ENCODE measurements at places on chromosomes 12 and 14.

- peak; percentile 77 for DNase-seq
Observed at GRCh38 chr14:22852940-22853767, 16.8 kb downstream of the MMP14 start.

DNA sequence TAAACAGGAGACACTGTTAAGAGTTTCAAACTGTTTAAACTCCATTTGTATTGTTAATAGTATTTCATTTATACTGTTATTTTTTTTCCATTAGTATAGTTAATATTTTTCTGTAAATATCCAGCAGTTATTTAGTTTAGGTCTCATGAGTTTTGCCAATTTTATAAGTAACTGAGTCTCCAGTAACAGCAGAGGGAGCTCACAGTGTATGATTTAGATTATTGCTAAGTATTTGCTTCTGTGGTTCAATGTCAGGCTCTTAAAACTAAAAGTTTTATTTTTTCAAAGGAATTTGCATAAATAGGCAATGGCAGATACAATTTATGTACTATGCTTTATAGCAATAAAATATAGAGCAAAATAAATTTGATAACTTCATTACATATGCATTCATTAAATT lies 209.7 kb downstream of the ATXN7L3B start:
- no peak for DNase-seq

GRCh38 chr12:55720071-55720564 lies at the start of gene RDH5:
TSS of gene RDH5 (plus strand) at chr12:55720393. CDS start at chr12:55721185, 792 bp downstream.
- peak; percentile 84 for DNase-seq

GRCh38 chr12:50222275-50222783 lies 55.2 kb upstream of the CERS5 start:
- peak; percentile 85 for DNase-seq

GRCh38 chr12:103824845-103825244 lies 16.2 kb downstream of the NT5DC3 start:
- no peak for DNase-seq

- DNase-seq: peak; percentile 25
Observed at GRCh38 chr14:22291406-22291805, 297.6 kb downstream of the DAD1 start.

GRCh38 chr14:99229654-99230207 lies 42.3 kb downstream of the BCL11B start:
- no peak for DNase-seq

GRCh38 chr12:11702959-11703358 lies 53.5 kb downstream of the ETV6 start:
- DNase-seq: no peak

DNA sequence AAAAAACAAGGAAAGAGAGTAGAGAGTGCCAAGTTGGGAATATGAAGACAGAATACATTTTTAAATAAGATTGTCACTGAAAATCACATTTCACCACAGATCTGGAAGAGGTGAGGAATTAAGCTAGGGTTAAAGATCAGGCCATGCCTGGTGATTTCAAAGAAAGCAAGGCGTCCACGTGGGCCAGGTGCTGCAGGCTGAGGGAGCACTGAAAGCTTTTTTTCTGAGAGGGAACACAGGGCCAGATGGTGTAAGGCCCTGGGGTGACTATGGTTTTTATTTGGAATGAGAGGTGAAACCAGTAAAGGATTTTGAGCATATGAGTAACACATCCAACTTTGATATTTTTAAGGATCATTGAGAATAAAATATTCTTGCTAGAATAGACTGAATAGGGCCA lies 20.9 kb downstream of the SYT1 start:
- no peak for DNase-seq

DNA sequence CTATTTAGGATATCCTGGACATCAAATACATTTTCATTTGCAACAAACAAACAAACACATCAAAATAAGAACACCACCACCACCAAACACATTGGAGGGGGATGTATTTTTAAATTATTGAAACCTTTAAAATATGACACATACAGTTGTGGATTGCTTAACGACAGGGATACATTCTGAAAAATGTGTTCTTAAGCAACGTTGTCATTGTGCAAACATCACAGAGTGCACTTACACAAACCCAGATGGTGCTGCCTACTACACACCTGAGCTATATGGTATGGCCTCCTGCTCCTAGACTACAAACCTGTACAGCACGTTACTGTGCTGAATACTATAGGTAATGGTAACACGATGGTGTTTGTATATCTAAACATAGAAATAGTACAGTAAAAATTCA lies 19.4 kb downstream of the PYGL start:
- DNase-seq: no peak

DNA sequence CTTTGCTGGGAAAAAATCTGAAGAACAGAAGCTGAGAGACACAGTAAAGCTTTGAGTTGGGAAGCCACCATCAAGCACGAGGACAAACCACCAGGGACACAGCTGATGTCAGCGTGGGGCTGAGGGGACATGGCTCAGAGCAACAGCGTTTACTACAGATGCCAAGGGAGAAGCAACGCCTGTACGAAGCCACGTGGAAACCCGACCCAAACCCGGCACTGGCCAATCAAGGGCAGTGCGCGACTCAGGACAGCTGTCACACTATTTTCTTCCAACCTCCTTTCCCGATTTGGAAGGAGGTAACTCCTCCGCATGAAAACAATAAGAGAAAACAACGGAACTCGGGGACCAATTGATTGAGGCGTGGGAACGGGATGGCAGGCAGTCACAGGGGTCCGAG lies 20.2 kb upstream of the CHGA start:
- DNase-seq: no peak

DNA sequence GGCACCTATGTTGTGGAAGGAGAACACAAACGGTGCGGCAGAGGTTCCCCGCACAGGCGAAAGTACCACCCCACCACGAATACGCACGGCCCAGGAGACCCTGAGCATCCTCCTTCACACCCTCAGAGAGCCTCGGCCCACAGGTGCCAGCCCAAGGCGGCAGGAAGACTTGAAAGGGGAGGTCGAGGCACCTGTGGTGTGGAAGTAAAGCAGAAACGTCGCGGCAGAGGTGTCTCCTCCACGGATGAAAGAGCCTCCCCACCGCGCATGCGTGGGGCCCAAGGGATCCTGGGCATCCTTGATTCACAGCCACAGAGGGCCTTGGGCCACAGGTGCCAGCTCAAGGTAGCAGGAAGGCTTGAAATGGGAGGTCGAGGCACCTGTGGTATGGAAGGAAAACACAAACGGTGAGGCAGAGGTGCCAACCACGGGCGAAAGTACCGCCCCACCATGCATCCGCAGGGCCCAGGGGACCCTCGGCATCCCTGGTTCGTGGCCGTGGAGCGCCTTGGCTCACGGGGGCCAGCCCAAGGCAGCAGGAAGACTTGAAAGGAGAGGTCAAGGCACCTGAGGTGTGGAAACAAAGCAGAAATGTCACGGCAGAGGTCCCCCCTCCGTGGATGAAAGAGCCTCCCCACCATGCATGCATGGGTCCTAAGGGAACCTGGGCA lies 380.1 kb downstream of the ALG10 start:
- no peak for DNase-seq

GRCh38 chr14:91354221-91354916 lies 63.3 kb downstream of the CCDC88C start:
- no peak for DNase-seq

DNA sequence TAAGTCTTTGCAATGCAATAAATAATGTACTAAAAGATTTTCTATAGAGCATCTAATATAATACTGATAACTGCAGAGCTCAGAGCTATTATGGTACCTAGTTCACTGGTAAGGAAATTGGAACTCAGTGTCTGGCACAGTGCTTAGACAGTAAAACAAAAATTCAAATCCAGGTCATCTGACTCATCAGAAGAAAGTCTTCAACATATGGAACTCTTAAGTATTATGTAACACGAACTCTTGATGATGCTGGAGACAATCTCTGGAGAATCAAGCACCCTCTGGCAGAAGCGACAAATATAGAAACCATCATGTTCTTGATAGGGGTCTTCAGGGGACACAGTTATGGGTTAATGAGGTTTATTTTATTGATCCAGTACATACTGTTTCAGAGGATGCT lies 37.3 kb upstream of the TRHDE start:
- DNase-seq: no peak

GRCh38 chr14:95545515-95546168 lies 10.8 kb downstream of the GLRX5 start:
- peak; percentile 85 for DNase-seq

- peak; percentile 29 for DNase-seq
Observed at GRCh38 chr12:19120795-19121194, 8.7 kb upstream of the PLEKHA5 start.

DNA sequence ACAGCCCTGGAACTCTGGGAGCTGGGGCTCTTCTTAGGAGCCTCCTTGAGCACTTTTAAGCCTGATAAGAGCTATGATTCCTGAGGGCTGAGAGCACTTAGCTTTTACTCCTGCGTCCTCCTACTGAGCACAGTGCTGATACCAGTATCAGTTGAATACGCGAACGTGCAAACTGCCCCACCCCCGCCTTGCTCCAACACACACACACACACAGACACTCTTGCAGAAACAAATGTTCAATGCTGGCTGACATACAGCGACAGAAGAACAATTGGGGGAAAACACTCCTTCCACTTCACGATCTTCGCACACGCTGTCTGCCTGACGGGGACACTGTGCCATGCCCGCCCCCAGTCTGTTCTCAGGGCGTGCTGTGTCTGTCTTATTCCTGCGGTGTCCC lies 57.2 kb upstream of the DLK1 start:
- no peak for DNase-seq

DNA sequence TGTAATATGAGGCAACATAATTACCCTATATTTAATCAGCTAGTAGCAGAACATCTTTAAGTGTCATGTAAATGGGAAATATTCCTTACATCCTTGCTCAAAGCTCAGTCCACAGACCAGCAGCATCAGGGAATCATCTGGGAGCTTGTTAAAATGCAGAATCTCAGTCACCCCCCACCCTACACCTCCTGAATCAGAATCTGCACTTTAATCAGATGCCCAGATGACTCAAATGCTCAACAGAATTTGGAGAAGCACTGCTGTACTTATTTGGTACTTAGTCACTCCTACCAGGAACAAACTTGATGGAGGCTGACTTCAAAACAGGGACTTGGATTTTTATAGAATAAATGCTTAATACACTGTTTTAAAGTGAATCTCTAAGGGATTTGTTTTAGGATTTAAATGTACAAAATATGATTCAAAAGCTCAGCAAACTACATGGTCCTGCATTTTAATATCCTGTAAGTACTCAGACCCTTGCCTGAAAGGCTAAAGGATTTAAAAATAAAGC lies 96.5 kb downstream of the ARMH4 start:
- DNase-seq: no peak

GRCh38 chr14:64873506-64874219 lies 6.0 kb downstream of the SPTB start:
- no peak for DNase-seq

All from kidney glomerular epithelial cell (primary cell).